EL (cell line): ENCODE measurements at places on chromosomes 7 and 10.

DNA sequence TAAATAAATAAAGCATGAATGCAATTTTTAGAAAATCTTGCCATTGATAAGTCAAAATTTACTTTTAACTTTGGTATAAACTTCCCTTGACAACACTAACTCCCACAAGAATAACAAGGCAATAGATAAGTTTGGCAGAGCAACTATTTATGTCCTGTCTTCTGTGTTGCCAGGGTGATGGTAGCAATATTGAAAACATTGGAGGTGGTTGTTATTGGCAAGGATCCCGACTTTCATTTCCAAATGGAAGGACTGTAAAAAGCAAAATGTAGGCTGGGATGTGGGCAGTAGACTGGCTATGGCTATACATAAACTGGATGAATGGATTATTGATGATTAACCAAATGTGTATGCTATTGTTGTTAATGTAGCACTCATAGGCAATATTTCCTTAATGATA, 134.9 kb upstream of the CACNA2D1 start:
- no peak for DNase-seq

- no peak for DNase-seq
These were observed 22.9 kb upstream of the MTPAP start for GRCh38 chr10:30371954-30372353.

GRCh38 chr10:21526860-21527597, 1.5 kb upstream of the SKIDA1 start:
- DNase-seq = peak; percentile 73

GRCh38 chr7:12715372-12716133, 28.1 kb downstream of the ARL4A start:
- DNase-seq = peak; percentile 82

- peak; percentile 39 for DNase-seq
These were observed 44.8 kb downstream of the MALSU1 start for GRCh38 chr7:23343806-23344475.

DNA sequence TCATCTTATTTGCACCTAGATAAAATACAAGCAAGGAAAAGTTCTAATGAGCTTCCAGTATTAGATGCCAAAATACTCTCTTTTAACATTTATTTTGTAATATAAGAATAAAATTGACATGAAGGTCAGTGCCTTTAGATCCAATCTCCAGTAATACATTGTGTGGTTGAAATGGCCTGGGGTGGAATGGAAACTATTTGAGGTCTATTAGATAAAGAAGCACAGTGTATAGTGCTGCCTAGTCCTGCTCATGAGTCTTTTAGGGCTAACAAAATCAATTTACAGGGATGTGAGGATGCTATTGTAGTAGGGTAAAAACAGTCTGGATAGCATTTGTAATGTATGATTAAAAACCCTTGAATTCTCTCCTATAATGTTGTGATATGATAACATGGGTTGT, 84.5 kb upstream of the ETV1 start:
- no peak for DNase-seq

GRCh38 chr7:2379821-2380450, 23.5 kb upstream of the CHST12 start:
- no peak for DNase-seq

DNA sequence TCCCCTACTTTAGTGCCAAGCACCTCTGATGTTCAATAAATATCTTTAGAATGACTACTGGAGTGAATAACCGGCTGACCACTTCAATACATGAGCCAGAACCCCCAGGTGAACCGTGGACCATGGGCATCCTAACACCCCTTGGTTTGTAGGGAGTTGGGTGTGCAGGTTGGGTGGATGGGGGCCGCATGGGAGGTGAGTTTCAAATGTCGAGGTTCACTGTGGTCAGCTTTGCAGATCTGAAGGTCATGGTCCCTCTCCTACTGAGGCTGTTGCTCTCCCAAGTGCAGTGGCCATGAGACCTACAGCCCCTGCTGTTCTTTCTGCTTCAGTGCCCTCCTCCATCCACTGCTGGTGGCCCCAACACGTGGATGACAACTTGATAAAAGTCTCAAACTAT, 178.0 kb upstream of the MKI67 start:
- DNase-seq = no peak

GRCh38 chr7:47833211-47833610, 115.1 kb downstream of the PKD1L1 start:
- DNase-seq = no peak
